ENCODE measurements at places on chromosomes 1 and 21. TPM values are rescaled to one million over a fixed set of nuclear protein-coding genes. Genes with fewer than 3 reads are reported as not detected.

The FCGR1A gene
- not detected for total RNA-seq

The GPR89A gene
- 46.6 TPM for total RNA-seq

The ELAVL4 gene
- total RNA-seq = not detected

The C1orf105 gene
- total RNA-seq = not detected

The WNT4 gene
- total RNA-seq = 0.86 TPM

The ADGRB2 gene
- 45.4 TPM for total RNA-seq

The AMY1A gene
- total RNA-seq = not detected

The OLFML3 gene
- 0.49 TPM for total RNA-seq

The ACKR1 gene
- total RNA-seq = not detected

The MYCL gene
- total RNA-seq = 8.2 TPM

The OR6Y1 gene
- total RNA-seq = not detected

The WNT3A gene
- total RNA-seq = not detected

The KCNJ10 gene
- not detected for total RNA-seq

The SIPA1L2 gene
- total RNA-seq = not detected

The CACHD1 gene
- 0.18 TPM for total RNA-seq

The HOOK1 gene
- not detected for total RNA-seq

The LCE1C gene
- total RNA-seq = not detected

The SPTA1 gene
- total RNA-seq = not detected

The BEND5 gene
- not detected for total RNA-seq

The ANKRD45 gene
- total RNA-seq = 0.85 TPM

The SLAMF9 gene
- not detected for total RNA-seq

The ZNF695 gene
- total RNA-seq = 38.0 TPM

The KRTCAP2 gene
- 223 TPM for total RNA-seq

The RPE65 gene
- not detected for total RNA-seq

The CD1E gene
- not detected for total RNA-seq

The SLC1A7 gene
- total RNA-seq = not detected

The KCNN3 gene
- under 0.01 TPM for total RNA-seq
